ENCODE measurements at places on chromosomes 12 and 14.

GRCh38 chr14:77026166-77026929 is 2.2 kb downstream of the IRF2BPL start:
- no peak for DNase-seq

- no peak for DNase-seq
These were observed 6.9 kb upstream of the CORO1C start for GRCh38 chr12:108738170-108738569.

DNA sequence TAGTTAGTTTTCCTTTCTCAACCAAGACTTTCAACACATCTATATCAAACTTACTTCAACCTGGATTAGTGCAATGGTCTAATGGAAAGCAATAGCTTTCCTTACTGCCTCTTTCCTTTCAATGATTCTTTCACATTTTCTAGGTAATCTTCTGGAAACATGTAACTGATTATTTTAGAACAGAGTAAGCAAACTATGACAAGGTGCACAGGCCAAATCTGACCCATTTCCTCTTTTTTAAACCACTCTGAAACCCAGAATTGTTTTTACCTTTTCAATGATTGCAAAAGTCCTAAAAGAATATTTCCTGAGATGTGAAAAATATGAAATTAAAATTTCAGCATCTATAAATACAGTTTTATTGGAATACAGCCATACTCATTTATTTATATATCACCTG is 81.6 kb upstream of the TMTC2 start:
- no peak for DNase-seq

GRCh38 chr14:95446470-95446869 is 70.0 kb downstream of the SYNE3 start:
- DNase-seq, result no peak
